Pancreas (tissue), 10 donors: ENCODE measurements at places on chromosomes 5 and 9.

DNA sequence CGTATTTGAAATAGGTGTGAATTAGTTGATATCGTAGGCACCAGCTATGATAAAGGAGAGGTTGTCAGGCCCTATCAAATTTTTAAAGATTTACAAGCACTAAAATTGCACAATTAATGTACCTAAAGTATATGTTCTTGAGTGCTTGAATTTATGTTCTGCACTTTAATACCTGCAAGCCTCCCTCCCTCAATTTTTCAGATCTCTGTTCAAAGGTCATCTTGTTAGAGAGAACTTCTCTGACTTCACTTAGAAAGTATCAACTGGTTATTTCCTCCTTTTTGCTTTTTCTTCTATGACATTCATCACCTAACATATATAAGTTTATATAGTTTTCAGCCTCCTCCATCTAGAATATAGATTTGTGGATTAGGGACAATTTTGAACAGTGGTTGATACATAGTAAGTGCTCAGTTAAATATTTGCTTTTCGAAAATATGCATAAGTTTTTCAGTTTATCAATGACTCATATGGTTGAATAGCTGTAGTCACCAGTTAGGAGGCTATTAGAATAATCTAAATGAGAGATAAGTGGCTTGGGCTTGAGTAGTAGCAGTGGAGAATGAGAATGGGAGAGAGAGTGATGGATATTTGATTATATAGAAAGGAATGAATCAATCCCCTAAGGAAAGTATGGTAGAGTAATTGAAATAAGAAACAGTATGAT lies 37.3 kb downstream of the LOX start:
- H3K4me1 ChIP-seq: no peaks in the 10 kb centered on the region
- H3K4me3 ChIP-seq: no peak overlapping the region

DNA sequence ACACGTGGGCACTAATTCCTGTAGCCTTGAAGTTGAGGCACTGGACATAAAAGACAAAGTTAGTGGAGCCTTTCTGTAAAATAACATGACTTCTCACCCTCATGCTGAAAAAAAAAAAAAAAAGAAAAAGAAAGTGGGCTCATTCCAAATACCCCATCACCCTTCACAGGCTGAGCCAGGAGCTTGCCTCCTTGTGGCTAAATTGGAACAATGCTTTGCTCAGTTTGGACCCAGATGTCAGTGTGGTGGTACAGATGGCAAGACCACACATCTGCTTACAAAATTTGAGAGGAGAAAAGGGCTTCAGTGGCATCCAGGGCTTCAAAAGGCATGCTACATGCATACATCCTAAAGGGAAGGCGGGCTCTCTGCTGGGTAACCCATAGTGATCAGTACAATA lies 342.8 kb downstream of the EBF1 start:
- DNase-seq: no peak
- H3K27ac ChIP-seq: no peak overlapping the region
- no peaks in the 10 kb centered on the region for H3K36me3 ChIP-seq
- H3K4me3 ChIP-seq: no peak overlapping the region

- H3K27me3 ChIP-seq: no peaks in the 10 kb centered on the region
- H3K4me3 ChIP-seq: no peak overlapping the region
- H3K4me1 ChIP-seq: no peaks in the 10 kb centered on the region
- no peaks in the 10 kb centered on the region for H3K36me3 ChIP-seq
- no peak for DNase-seq
- H3K27ac ChIP-seq: no peak overlapping the region
These were observed 2240.9 kb upstream of the WWC1 start for GRCh38 chr5:166050531-166050930.

DNA sequence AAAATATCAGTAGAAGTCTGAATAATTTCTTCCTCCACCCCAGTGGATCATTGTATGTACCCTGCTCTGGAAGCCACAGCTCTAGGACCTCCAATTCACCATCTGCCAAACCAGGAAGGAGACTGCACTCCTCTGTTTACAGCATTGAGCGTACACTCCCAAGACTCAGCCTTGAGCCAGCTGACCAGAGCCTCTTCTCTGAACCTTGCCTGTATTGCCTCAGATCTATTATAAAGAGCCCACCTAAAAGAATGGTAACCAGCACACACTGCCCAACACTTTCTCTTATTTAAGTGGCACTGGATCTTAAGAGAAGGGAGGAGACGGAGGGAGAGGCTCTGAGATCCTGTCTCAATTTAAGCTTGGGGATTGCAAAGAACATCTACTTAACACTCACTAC lies 217.8 kb upstream of the RASEF start:
- H3K4me3 ChIP-seq: no peak overlapping the region
- DNase-seq: no peak
- no peaks in the 10 kb centered on the region for H3K36me3 ChIP-seq
- H3K27me3 ChIP-seq: no peaks in the 10 kb centered on the region
- H3K27ac ChIP-seq: peak overlapping the region; percentile 13
- peaks cover 14% of the 10 kb centered on the region for H3K4me1 ChIP-seq

- peak overlapping the region; percentile 22 for H3K27ac ChIP-seq
- H3K4me1 ChIP-seq: peaks cover 22% of the 10 kb centered on the region
- no peaks in the 10 kb centered on the region for H3K27me3 ChIP-seq
These were observed 34.6 kb downstream of the RXRA start for GRCh38 chr9:134360897-134361296.

DNA sequence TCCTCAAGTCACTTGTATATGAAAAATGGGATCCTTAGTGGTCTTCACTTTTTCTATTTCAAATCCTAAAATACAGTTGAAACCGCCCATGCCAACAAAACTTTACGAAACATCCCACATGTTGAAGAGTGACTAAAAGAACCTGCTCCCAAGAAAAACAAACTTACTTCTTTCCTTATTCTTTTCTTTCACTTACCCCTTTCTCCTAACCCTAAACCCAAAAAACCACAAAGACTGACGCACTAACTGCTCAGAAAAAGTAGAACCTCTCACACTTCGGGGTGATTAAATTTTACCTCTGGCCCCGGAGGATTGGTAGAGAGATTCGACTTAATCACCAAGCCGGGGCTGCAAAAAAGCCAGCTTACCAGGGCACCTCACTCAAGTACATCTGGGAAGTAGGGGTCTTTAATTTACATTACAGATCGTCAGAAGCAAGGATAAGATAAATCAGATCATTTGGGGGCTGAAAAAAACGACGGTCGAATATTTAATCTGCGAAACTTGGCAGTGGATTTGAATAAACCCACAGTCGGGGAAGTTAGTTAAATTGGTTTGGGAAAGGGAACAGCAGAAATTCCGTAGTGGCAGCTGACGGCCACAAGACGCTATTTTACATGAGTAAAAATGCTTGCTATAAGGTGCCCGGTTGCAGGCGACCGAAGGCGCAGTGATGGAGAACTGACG lies 1.3 kb downstream of the CDO1 start:
- DNase-seq: no peak
- H3K27ac ChIP-seq: no peak overlapping the region
- peak overlapping the region; percentile 53 for H3K4me3 ChIP-seq
- no peaks in the 10 kb centered on the region for H3K4me1 ChIP-seq
- H3K27me3 ChIP-seq: no peaks in the 10 kb centered on the region
- no peaks in the 10 kb centered on the region for H3K36me3 ChIP-seq

DNA sequence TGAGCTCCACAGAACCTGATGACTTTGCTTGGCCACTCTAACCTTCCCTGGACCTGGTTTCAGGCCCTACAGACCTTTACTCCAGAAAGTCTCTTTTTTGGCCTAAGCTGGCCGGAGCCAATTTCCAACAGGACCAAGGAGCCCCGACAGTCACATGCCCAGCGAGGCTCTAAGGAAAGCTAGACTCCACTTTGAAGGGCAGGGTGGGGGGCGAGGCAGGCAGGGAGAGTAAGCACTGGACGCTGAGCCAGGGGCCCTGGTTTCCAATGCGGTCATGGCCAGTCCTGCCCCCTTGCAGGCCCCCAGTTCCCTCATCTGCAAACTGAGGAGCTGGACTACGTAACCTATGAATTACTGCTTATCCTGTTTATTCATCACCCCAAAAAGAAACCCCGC lies 65.2 kb downstream of the ADAMTS2 start:
- H3K4me3 ChIP-seq: no peak overlapping the region
- H3K4me1 ChIP-seq: no peaks in the 10 kb centered on the region
- H3K27ac ChIP-seq: no peak overlapping the region
- DNase-seq: no peak
- H3K36me3 ChIP-seq: no peaks in the 10 kb centered on the region
- H3K27me3 ChIP-seq: no peaks in the 10 kb centered on the region

DNA sequence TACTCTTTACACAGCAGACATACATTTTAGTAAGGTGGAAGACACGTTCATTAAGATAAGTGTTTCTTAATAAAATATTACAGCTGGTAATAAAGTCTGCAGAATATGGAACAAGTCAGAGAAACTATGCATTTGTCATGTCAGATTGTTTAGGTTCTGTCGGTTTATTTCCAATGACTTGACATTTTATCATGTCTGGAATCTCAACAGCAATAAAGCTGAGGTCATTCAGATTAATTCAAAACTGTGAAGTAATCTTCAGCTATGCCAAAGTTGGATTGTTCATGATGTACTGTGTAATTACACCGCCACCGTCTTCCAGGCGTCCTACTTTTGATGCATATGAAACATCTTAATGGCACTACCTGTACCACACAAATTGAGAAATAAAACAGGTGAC lies 1032.6 kb downstream of the CDH12 start:
- H3K36me3 ChIP-seq: no peaks in the 10 kb centered on the region
- no peak overlapping the region for H3K27ac ChIP-seq
- H3K4me1 ChIP-seq: no peaks in the 10 kb centered on the region
- H3K4me3 ChIP-seq: no peak overlapping the region

DNA sequence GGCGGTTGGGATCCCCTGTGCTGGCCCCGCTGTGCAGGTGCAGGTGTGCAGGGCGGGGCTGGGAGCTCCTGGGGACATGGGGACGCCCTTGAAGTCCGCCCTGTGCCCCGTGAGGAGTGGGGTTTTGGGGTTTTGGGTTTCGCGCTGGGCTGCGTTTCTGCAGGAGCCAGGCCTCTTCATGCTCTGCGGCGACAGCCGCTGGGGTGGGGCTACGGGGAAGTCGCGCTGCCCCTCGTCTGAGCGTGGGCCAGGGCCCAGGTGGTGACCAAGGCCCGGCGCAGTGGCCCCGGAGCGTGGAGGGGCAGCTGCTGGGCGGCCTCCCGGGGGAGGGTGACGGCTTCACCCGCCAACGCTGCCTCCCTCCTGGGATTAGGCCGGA lies 47.8 kb upstream of the IRX4 start:
- H3K27me3 ChIP-seq: no peaks in the 10 kb centered on the region
- no peaks in the 10 kb centered on the region for H3K4me1 ChIP-seq
- H3K27ac ChIP-seq: peak overlapping the region; percentile 31
- H3K4me3 ChIP-seq: peak overlapping the region; percentile 38
- H3K36me3 ChIP-seq: no peaks in the 10 kb centered on the region

DNA sequence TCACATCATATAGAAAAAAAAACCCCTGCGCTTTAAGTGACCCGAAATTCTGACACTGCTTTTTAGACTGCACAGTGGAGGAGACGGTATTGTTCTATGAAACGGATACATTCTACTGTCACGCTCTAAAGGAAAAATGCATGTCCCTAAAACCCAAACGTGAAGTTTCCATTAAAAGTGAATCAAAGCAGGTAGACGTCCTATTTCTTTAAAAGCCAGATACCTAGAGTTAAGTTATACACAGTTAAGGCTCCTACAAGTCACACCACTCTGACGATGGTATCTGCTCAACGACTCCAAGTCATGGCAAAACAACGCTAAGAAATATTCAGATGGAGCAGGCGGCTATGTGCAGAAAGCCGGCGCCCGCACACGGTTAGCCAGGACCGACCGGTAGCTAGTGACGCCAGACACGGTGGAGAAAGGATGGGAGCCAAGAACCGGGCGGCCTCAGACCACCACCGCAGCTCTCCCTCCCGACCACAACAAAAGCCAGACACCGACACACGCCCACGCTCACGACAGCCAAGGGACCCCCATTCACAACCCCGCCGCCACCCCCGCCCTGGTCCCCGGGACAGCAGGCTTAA lies 734 bp downstream of the SKP1 start:
- peak overlapping the region; percentile 100 for H3K27ac ChIP-seq
- peaks cover 7% of the 10 kb centered on the region for H3K36me3 ChIP-seq
- H3K4me1 ChIP-seq: peaks cover 22% of the 10 kb centered on the region
- peak overlapping the region; percentile 95 for H3K4me3 ChIP-seq
- DNase-seq: no peak

GRCh38 chr5:67969176-67969575 lies 246.4 kb upstream of the PIK3R1 start:
- H3K36me3 ChIP-seq: no peaks in the 10 kb centered on the region
- DNase-seq: no peak
- peaks cover 4% of the 10 kb centered on the region for H3K4me1 ChIP-seq
- H3K27ac ChIP-seq: no peak overlapping the region
- H3K4me3 ChIP-seq: no peak overlapping the region

DNA sequence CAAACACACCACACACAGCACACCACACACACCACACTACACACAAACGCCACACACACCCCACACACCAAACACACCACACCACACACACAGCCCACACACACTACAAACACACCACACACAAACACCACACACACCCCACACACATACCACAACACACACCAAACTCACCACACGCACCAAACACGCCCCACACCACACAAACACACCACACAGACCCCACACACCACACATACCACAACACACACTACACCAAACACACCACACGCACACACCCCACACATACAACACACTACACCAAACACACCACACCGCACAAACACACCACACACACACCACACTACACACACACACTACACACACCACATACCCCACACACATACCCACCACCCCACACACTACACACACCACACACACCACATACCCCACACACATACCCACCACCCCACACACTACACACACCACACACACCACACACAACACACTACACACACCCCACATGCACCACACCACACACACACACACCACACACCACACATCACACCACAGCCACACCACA lies 151.2 kb downstream of the ERCC6L2 start:
- DNase-seq: no peak
- H3K4me3 ChIP-seq: no peak overlapping the region
- no peak overlapping the region for H3K27ac ChIP-seq
- peaks cover 12% of the 10 kb centered on the region for H3K4me1 ChIP-seq

DNA sequence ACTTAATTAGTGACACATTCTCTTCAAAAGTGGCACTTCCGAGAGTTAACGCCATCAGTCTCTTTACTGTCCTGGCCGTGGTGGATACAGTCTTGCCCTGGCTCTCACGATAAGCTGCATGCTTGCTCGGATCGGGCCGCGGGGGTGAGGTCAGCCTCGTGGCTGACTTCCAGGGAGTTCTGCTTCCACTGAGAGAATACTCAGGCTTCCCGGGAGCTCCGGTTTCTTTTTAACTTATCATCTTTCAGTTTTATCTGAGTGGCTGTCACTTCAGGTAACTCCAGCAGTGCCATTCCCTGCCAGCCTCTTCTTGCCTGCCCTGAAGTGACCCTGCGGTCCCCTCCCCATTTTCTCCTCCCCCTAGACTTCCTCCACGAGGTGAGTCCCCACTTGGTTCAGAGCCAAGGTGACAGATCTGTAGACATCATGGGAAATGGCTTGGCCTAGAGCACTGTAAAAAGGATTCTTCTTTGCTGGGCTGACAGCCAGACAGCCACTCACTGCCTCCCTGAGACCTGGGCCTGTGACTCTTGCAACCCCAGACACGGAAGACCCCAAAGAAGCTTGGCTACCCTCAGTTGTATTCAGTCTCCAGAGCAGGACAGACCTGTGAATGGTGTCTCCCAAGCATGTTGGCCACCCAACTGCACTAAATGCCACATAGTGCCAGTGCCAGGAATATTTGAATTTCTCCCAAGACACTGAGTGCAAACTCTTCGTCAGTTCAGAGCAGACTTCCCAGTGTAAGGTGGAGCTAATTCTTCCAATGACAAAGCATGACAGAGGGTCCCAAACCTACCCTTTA lies 95.1 kb downstream of the DAPK1 start:
- H3K36me3 ChIP-seq: no peaks in the 10 kb centered on the region
- DNase-seq: peak; percentile 78
- no peaks in the 10 kb centered on the region for H3K27me3 ChIP-seq
- H3K27ac ChIP-seq: no peak overlapping the region
- H3K4me1 ChIP-seq: peaks cover 50% of the 10 kb centered on the region
